ENCODE measurements at places on chromosomes 1 and 21.

GRCh38 chr1:53398576-53399365 lies 60.4 kb upstream of the DMRTB1 start:
- DNase-seq = no peak

GRCh38 chr1:160090760-160091159 lies 7.7 kb downstream of the IGSF8 start:
- DNase-seq = no peak

- DNase-seq = no peak
These were observed 33.6 kb downstream of the SLC35D1 start for GRCh38 chr1:67020304-67020703.

- DNase-seq = no peak
These were observed 1.3 kb upstream of the CCT8 start for GRCh38 chr21:29074783-29075182.

DNA sequence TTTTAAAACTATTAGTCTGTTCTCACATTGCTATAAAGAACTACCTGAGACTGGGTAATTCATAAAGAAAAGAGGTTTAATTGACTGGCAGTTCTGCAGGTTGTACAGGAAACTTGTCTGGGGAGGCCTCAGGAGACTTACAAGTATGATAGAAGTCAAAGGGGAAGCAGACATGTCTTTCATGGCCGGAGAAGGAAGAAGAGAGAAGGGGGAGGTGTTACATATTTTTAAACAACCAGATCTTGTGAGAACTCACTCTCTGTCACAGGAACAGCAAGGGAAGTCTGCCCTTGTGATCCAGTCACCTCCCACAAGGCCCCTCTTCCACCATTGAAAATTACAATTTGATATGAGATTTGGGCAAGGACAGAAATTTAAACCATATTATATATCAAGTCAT lies 55.9 kb downstream of the CLIC4 start:
- DNase-seq = no peak

DNA sequence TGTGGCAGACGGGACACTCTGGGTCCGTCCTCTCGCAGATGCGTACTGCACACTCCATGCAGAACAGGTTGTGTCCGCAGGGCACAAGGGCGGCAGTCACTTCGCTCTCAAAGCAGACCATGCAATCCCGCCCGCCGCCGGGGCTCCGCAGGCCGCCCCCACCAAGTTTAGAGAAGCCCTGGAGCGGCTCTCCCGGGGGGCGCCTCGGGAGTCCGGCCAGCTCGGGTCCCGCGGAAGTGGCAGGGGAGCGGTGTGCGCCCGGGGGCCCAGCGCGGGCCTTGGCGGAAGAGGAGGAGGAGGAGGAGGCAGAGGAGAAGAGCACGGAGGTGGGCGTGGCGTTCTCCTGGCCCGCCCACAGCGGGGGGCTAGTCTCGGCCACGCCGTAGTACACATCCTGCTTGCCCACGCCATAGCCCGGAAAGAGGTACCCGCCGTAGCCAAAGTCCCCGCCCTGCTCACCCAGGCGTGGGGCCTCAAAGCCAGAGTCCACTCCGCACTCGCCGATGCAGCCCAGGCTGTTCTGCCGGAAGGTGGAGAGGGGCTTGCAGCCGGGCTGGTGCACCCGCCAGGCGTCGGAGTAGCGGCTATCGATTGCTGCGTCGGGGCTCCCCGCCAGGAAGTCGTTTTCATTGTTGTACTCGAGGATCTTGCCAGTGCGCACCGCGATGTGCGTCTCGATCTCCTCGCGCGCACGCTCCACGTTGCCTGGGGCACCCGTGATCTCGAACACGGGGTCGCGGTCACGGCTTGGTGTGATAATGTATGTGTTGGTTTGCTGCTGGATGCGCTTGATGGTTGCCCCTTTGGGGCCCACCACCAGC lies 5.4 kb downstream of the MEX3A start:
- DNase-seq = no peak

DNA sequence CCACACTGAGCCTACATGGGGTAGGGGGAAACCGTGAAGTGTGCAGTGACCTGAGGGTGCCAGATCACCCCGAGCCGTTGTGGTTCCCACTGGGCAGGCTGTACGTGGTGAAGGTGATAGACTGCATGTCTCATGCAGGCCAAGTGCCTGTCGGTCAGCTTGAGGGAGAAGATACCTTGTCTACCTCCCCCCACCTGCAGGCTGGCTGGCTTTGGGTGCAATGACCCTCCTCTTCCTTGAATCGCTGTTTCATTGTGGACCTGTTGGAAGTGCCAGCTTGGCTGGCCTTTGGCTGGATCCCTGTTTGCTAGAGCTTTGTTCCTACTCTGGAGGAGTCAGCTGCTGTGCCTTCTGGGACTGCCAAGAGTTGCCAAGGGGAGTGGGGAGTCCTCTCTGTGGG lies 92.5 kb downstream of the GALNT2 start:
- DNase-seq = no peak

- peak; percentile 89 for DNase-seq
These were observed 350 bp upstream of the S100A6 start for GRCh38 chr1:153536012-153536670.

DNA sequence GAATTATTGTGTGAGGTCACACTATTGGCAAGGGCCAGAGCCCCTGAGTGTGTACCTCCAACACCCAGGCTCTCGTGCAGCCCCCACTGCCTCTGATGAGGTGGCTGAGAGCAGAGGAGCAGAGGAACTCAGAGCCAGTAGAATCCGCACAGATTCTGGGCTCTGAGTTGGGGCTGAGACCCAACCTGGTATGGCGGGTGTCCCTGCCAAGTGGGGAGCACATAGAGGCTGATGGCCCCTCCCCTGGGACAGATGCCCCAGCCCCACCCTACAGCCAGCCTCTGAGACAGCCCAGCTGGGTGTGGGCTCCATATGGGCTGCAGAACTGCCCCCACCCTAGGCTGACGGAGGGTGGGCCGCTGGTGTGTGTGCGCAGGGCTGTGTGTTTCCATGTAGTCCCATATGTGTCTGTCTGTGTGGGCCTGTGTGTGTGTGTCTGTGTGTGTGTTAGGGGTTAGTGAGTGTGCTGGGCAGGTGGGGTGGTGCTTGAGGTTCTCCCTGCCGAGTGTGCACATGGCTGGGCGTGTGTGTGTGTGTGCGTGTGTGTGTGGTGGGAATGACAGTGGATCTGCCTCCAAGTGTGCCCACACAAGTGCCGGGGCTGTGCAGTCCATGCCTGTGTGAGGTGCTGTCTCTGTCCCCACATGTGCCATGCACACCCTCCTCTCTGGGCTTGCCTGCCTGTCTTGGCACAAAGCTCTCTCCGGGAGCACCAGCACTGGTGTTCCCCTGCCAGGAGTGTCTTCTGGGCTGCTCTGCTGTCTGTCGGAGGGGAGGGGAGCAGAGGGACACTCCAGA lies 24.4 kb downstream of the FOXO6 start:
- no peak for DNase-seq

DNA sequence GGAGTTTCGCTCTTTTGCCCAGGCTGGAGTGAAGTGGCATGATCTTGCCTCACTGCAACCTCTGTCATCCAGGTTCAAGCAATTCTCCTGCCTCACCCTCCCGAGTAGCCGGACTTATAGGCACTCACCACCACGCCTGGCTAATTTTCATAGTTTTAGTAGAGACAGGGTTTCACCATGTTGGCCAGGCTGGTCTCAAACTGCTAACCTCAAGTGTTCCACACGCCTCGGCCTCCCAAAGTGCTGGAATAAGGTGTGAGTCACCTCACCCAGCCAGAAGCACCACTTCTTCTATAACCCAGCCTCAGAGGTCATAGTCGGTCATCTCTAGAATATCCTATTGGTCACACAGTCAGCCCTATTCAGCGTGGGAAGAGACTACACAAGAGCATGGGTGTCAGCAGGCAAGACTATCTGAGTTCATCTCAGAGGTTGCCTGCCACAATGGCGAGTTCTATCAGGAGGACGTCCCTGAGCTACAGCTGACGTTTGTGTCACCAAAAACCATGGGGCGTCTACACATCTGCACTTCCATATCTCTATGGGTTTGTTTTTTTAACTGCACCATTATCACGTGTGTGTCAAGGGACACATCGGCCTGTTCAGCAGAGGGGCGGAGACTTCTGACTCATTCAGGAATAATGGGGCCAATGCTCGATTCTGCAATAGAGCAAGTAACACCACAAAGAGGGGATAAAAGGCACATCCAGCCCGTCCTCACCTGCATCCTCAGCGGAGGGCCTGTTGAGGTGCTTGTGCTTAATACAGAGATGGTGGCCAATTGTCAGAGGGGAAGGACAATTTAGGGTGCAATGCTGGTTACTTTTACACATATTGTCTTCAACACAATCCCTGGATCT lies 256.3 kb upstream of the IRF2BP2 start:
- DNase-seq = no peak

- DNase-seq = peak; percentile 27
These were observed 76.8 kb downstream of the SLC45A1 start for GRCh38 chr1:8394456-8395321.

- DNase-seq = no peak
These were observed 2.5 kb downstream of the TMEM63A start for GRCh38 chr1:225879521-225880221.

GRCh38 chr1:27296773-27297291 lies 25.1 kb upstream of the TMEM222 start:
- DNase-seq = peak; percentile 70

DNA sequence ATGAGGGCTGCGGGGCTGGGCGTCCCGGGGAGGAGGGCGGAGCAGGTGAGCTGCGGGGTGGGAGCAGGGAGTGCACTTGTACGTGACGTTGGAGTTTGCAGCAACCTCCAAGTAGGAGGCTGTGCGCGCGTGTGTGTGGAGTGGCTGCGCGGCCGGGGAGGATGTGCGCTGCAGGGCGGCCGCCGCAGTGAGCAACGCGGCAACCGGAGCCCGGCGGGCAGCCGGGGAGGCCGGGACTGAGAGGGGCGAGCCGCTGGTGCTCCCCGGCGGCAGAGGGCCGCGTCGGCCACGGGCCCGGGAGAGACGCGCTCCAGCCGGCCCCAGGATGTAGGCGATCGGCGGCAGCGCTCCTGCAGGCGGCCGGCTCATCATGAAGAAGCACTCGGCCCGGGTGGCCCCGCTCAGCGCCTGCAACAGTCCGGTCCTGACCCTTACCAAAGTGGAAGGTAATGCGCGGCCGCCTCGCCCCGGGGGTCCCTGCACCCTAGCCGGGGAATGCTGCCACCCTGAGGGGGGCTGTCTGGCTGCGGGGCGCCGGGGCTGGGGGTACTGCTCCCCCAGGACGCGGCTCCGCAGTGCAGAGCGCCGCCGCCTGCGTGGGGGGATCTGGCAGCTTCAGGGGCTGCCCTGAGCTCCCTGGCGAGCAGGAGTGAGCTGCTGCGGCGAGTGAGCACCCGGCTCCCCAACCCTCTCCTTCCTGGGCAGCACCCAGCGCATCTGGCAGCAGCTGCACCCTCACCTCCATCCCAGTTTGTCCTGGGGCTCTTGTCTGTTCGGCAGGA lies 158.9 kb upstream of the COA6 start:
- peak; percentile 58 for DNase-seq

GRCh38 chr1:158285756-158286241 lies 3.9 kb upstream of the CD1C start:
- no peak for DNase-seq

DNA sequence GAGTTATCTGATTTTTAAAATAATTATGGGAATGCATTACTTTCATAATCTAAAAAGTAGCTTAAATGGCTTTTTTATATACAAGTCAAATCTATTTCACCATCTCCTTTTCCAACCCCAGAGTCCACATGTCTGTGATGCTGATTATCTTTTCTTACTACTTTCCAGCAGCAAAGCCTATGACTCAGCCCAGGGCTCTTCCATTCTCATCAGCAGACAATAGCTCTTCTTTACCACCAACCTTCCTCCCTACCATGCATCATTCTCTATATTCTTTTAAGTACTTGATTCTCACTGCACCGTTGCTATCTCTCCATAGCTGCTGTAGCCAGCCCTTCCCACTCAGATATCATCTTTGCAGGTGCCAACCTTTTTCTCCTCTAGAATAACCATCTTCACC lies 61.3 kb downstream of the OVGP1 start:
- DNase-seq = no peak

GRCh38 chr1:226921504-226921903 lies 18.6 kb upstream of the COQ8A start:
- no peak for DNase-seq

DNA sequence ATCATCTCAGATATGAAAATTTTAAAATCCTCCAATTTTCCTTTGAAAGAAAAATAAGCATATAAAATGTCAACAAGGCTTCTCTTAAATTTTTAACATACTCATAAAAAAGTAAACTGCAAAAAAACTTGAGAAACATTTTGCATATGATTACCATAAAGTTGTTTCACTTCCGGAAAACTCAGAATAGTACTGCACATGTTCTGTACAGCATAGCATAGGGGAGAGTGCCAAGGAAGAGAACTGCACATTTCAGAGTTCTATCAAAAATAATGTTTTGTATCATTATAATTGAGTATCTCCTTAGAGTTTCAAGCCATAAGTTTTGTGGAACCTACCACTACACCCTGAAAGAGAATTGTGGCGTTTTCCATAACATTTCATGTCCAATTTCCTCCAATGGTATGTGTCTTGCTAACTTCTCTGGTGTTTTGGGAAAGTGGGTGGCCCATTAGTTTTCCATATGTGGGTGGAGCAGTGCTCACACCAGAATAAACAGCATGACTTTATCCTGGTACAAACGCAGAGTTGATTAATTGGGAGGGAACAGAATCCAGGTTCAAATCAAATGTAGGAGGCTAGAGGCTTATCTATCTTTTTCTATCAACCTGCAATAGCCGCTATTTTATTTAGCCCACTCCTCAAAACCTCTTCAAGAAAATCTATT lies 430.9 kb downstream of the LMO4 start:
- DNase-seq = no peak

GRCh38 chr21:33767960-33768359 lies 125.7 kb downstream of the ITSN1 start:
- no peak for DNase-seq

- DNase-seq = no peak
These were observed 68.4 kb downstream of the RAB3GAP2 start for GRCh38 chr1:220203816-220204215.

DNA sequence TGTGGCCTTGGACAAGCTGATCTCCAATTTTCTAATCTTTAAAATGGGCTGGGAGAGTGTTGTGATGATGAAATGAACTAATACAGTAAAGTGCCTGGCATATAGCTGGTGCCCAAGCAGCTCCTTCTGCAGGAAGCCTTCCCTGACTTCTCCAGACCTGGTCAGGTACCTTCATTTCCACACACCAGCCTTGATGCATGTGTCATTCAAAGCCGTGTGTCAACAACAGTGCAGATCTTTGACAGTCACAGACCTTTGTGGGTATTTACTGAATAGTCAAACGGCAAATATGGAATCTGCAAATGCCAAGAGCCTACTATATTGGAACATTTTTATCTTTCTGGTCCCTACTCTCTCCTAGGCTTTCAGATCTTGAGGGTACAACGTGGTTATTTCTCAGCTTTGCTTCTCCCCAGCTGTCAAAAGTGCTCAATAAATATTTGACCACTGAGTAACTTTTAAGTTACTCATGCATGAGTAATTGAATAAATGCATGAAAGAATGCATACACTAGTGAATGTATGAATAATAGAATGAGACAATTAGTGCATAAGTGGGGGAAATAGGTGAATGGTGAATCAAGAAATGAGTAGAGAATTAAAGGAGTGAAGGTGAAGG lies 75.4 kb downstream of the MDM4 start:
- DNase-seq = no peak
